Panc1 (cell line): ENCODE measurements at places on chromosomes 4 and X.

- no peak for DNase-seq
These were observed 503 bp upstream of the PDE5A start for GRCh38 chr4:119629142-119629471.

DNA sequence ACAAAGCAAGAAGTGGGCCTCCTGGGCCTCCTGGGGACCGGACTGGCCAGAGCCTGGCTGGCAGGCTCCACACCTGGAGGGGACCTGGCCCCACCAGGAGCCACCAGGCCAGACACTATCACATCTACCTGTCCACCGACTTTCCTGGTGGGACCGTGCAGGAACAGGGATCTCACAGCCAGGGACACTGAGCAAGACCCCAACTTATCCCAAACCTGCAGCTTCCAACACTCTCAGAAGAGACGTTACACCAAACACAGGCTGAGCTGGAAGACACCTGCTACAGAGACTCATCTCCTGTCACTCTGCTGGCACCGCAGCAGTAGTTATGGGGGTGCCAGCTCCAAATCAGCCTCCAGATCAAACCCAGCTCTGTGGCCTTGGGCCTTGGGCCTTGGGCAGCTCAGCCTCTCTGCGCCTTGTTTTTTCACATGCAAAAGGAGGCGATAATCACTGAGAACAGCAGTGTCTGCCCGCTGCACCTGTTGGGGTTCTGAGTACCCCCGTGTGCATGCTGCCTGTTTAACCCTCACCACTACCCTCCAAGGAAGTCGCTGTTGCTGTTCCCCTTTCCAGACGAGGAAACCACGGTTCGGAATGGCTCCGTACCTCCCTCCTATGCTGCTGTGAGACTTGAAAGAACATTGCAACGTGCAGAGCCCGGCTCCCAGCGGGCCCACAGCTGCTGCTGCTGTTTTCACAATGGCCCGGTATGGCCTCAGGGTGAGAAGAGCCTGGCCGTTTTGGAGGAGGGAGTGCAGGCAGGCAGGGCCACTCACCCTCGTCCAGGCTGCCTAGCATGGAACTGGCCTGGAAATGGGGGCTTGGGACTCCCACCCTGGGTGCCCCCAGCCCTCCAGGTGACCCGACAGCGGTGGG is 69.6 kb downstream of the ADRA2C start:
- DNase-seq, result no peak

DNA sequence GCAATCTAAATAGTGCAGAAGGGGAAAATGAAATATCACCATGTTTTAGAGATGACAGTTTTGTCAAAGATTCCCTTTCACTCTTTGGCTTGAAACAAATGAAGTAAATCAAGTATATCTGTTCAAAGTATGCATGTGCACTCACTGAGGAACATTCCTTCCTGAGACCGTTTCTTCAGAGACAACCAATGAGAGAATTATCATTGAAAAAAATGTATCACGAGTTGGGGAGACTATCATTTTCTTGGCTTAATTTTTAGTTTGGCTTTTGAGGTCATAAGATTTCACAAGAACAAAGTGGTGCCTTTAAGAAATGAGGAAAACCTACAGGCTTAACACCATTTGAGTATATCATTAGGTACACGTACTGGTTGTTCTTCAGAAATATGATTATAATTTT is 56.3 kb downstream of the PCDH7 start:
- no peak for DNase-seq

- DNase-seq, result no peak
These were observed 1.6 kb upstream of the LIN54 start for GRCh38 chr4:83012200-83012686.

- DNase-seq, result no peak
These were observed 191.7 kb downstream of the PTTG2 start for GRCh38 chr4:38151873-38152272.

GRCh38 chrX:71616672-71617529 is 1.4 kb downstream of the CXCR3 start:
- no peak for DNase-seq

- DNase-seq, result no peak
These were observed 91.4 kb downstream of the BCOR start for GRCh38 chrX:40006106-40007017.

GRCh38 chr4:90130076-90130475 is 2.9 kb downstream of the CCSER1 start:
- no peak for DNase-seq

DNA sequence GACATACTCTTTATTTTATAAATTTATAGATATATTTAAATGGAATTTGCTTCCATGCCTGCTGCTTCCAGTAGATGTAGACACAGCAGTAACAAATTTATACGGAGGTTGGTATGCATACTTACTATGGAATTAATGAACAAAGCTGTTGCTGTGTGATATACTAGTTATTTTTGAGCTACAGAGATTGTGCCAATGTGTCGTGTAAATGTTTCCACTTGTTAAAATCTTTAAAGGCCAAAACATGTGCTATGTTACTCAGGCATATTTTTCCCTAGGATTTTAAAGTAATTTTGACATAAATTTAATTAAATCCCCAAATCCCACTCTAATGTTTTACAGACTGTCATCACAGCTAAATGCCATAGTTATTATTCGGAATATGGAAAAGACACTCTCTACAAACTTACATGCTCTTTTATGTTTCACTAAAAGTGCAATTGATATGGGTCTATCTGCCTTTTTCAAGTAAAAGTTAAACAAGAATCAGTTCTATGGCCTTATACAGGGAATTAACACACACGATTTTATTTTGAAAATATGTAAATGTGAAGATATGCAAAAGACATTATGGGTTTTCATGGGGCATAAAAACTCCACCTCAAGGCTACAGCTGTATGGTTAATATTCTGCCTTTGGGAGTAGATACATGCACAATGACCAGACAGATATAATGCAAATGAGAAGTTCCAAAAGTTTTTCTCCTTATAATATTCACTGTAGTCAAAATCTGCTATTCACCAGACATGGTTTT is 256.8 kb downstream of the FSTL5 start:
- DNase-seq, result no peak

DNA sequence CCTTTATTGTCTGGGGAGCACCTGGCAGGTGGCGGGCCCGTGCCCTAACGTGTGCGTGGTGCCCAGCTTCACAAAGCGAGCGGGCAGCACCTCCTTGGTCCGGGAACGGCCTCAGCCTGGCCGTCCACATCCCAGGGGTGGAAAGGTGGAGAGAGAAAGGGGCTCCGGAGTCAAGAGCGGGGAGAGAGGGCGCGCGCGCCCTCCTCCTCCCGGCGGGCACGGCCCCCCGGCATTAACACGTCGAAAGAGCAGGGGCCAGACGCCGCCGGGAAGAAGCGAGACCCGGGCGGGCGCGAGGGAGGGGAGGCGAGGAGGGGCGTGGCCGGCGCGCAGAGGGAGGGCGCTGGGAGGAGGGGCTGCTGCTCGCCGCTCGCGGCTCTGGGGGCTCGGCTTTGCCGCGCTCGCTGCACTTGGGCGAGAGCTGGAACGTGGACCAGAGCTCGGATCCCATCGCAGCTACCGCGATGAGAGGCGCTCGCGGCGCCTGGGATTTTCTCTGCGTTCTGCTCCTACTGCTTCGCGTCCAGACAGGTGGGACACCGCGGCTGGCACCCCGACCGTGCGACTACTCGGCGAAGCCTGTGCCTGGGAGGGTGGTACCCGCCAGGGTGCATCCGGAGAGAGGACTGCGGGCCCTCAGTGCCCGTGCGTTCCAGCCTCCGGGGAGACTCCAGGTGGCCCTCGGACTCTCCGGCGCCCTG is at the start of gene KIT:
Gene KIT (plus strand): TSS at position 407 of the 701 bp plus-strand sequence. CDS start 58 bp downstream, at position 465.
- DNase-seq, result no peak

DNA sequence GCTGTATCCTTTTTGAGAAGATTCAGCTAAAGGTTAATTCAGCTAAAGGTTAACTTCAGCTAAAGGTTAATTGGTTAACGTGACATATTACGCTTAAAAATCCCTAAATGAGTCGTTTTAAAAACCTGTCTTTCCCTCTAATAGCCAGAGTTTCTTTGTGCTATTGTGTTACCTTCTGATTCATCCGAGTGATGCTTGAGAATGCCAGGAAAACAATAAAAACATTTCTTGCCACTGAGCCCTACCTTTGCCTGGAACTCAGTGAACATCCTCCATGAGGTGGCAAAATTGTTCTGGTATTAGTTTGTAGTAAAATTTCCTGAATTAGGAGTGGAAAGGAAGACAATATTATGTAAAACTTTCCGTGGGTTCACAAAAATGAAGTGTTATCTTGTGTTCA is 13.7 kb upstream of the TMPRSS11E start:
- DNase-seq, result no peak

GRCh38 chrX:78522601-78523000 is 136.5 kb downstream of the RTL3 start:
- DNase-seq, result no peak

DNA sequence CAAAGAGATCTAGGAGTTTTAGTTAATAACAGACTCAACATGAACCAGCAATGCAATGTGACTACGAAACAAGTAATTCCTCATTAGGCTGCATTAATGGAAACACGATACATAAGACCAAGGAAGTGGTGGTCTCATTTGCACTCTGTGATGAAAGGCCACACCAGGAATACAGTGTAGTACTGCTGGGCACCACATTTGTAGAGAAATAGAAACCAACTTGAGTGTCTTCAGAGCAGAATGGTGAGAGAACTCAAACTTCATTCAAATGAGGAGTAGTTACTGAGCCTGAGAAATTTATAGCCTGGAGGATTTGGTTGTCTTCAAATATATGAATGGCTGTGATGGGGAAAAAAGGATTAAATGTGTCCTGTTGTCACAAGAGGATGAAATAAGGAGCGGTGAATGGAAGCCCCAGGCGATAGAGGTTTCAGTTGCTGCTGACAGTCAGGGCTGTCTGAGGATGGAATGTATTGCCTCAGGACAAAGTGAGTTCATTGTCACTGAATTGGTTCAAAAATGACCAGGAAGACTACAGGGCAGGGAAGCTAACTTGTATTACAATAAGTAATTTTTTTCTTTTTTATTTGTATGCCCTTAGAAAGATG is 50.9 kb downstream of the NFKB1 start:
- no peak for DNase-seq

DNA sequence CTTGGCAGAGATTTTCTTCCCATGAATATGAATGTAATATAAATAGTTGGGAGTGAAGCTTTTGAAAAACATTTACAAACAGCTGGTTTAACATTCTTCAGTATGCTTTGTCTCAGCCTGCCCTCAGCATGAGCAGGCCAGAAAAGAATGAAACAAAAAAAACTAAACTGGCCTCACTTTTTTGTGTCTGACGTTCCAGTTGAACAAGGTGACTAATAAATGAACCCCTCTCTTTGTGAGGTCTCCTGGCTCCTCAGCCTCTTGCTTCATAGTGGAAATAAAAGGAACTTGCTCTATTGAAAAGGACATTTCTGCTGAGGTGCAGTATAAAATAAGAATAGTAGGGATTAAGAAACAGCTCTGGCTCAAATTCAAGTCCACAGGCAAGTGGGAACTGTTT is 9.4 kb downstream of the CHST7 start:
- DNase-seq, result no peak
